HepG2 (cell line): ENCODE measurements at places on chromosomes 5 and 9.

DNA sequence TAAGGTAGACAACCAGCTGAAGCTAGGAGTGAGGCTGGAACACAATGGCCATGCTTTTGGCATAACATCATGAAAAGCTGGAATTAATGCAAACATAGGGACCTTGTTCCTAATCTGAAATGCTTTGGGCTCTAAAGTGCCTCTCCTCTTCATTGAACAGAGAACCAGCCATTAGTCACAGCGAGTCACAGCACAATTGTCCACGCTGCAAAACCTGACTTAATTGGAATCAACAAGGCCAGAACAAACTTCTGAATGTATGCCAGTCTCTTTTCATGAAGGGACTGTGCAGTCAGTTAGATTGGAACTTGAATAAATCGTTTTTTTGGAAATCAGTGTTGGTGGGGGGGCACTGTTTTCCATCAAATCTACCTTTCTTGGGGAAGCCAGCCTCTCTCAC, 96.5 kb downstream of the JAKMIP2 start:
- DNase-seq = no peak

GRCh38 chr5:55633574-55634208, 78.4 kb downstream of the SLC38A9 start:
- no peak for DNase-seq

GRCh38 chr5:44334622-44335021, 54.6 kb downstream of the FGF10 start:
- DNase-seq = no peak

DNA sequence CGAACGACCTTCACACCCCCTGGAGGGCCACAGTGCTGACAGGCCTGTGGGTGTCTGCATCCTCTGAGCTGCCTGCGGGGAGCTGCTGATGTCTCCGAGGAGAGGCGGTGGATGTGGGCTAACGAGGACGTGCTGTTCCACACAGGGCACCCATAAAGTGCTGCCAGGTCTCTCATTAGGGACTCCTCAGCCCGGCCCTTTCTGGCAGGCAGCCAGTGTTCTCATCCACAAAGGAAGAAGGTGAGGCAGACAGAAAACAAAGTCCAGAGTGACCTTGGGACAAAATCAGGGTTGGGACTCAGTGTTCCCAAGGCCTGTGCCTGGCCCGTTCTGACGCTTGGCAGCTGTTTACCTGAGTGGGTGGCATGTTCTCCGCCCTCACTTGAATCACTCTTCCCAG, 29.3 kb downstream of the CARTPT start:
- no peak for DNase-seq

DNA sequence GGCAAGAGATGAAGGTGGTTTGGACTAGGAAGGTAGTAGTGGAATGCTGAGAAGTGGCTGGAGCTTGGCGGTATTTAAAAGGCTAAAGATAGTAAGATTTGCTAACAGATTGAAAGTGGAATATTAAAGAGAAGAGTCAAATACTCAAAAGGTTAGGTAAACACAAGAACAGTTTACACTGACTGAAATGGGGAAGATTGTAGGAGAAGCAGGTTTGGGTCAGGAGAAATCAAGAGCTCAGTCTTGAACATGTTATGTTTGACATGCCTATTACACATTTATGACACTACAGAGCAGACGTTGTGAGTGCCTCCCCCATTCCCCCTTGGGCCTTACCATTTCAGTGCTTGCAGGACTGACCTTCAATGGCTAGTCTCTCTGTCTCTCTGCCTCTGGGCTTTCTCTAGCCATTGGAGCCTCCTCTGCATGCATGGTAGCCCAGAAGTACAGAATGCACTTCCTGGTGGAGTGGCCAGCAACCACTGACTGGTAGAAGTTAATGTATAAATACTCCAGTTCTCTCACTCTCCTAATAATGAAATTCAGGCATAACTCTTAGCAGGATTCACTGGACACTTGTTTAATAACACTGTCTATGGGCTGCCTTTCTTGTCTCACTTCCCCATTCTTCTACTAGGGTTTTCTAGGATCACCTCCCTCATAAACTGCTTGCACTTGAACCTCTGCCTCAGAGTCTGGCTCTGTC, 56.8 kb downstream of the HMGCS1 start:
- DNase-seq = no peak

- no peak for DNase-seq
Observed at GRCh38 chr9:127126971-127127370, 4.5 kb upstream of the ANGPTL2 start.

DNA sequence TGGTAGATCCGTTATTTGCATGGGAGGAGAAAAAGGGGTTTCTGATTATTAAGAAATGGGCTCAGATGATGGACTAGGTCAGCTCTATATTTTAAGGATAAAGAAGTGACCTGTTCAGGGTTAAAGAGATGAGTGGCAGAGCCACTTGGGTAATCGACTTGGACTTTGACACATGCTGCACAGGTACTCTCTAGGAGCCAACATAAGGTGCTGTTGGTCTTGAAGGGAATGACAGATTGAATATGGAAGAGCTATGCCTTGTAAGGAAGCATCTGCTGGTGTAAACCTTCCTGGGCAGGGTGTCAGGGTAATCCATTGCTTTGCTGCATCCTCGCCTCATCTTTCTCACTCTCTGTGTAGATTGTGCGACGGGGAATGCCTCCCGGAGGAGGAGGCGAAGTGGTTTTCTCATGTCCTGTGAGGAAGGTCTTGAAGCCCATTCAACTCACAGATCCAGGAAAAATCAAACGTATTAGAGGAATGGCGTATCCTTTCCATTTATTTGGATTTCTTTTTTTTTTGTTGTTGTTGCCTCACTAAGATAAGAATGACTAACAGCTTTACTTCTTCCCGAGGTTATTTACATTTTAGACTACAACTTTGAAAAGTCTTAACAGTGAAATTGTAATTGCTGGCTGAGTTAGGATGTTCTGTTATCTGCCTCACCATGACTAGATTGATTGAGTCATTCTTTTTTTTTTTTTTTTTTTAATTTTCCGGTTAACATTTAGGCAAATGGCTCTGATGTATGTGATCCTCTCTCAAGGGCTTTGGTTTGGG, 41.2 kb downstream of the RCL1 start:
- no peak for DNase-seq

DNA sequence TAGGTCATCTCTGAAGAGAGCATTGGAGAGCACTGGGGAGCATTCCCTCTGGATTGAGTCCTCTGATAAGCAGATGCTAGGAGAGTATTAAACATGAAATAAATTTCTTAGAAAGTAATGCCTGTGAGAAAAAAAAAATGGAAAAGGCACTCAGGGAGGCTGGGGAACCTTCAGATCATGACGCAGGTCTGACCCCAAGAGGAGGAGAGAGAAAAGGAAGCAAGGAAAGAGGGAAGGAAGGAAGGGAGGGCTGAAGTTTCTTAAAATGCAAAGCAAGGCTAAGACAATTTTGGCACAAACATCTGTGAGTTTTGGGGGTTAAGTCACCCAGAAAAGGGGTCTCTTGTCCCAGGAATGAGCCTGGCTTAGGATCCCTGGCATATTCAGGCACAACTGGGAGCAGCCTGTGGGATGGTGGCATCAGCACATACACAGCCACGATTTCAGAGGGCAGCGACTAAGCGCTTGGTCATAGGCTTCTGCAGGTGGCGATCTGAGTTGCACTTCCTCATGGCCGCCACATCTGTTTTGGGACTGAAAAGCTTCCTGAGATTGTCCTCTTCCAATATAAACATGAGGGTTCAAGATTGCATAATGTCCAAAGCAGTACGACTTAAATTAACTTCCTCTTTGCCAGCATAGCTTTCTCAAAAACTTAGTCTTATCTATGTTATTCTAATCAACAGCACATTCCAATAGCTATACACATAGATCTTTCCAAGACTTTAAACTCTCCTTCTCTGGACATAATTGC, 692.7 kb downstream of the DNAH5 start:
- no peak for DNase-seq

GRCh38 chr9:137902646-137903045, 25.1 kb downstream of the CACNA1B start:
- no peak for DNase-seq

- DNase-seq = no peak
Observed at GRCh38 chr9:94443032-94443722, 111.7 kb upstream of the PCAT7 start.

- no peak for DNase-seq
Observed at GRCh38 chr9:128818839-128819715, 777 bp downstream of the ENDOG start.

- DNase-seq = no peak
Observed at GRCh38 chr9:82234160-82234943, 245.8 kb downstream of the SPATA31D1 start.

DNA sequence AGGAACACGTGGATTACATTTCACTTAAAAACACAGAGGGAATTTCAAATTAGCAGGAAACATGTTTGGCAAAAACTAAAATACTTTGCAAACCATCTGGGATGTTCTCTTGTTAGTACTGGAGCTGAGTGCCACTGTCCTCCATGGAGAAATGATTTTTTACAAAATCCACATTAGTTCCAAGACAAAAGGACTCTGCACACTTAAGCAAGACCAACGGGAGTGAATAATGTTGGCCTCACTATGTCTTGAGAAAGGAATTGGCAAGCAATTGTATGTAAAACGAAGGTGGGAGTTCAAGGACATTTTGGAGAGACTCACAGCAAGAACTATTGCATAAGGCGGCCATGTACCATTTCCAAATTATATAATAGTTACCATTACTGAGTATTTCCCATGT, 547.5 kb downstream of the EBF1 start:
- DNase-seq = no peak

DNA sequence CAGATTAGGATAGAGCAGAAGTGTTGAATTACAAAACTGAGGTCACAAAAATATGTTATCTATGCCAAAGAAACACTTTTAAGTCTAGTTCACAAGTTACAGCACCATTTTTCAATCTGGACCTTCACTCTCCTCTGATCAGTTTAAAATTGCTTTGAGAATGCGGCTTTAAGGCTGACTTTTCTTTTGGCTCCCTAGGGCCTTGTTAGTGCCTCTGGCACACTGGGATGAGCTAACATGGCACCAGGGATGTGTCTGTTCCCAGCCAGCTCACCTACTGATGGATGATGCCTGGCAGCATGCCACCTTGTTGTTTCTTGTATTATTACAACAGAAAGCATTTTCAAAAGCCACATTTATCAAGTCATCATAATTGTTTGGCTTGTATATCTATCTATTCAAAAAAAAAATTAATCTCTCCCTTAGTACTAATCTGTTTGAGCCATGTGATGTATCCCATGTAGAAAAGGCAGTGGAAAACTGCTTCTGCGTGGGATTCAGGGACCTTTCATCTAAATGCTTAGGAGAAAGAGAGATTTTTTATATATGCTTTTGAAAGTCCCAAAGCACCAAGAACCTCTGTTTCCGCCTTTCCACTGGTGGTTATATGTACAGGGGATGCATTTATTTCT, 46.6 kb downstream of the ADAMTSL1 start:
- DNase-seq = no peak

DNA sequence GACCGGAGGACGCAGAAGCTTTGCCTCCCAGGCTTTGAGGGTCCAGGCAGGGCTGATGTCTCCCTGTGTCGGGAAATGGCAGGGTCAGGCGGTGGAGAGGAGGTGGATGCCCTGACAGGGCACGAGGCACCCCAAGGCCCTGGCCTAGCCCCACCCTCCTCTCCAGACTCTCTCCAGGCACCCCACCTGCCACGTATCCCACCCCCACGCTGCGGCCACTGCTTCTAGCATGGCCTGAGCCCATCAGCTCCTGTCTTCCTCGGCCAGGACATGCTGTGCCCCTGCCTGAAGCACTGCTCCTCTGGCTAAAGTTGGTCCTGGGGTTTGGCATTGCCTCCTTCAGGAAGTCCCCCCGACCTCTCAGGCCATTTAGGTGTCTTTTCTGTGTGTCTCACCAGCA, 64.2 kb upstream of the RXRA start:
- DNase-seq = no peak

GRCh38 chr9:85339338-85339737, 402.4 kb downstream of the AGTPBP1 start:
- no peak for DNase-seq

- no peak for DNase-seq
Observed at GRCh38 chr5:132256086-132256782, 1.3 kb upstream of the PDLIM4 start.

DNA sequence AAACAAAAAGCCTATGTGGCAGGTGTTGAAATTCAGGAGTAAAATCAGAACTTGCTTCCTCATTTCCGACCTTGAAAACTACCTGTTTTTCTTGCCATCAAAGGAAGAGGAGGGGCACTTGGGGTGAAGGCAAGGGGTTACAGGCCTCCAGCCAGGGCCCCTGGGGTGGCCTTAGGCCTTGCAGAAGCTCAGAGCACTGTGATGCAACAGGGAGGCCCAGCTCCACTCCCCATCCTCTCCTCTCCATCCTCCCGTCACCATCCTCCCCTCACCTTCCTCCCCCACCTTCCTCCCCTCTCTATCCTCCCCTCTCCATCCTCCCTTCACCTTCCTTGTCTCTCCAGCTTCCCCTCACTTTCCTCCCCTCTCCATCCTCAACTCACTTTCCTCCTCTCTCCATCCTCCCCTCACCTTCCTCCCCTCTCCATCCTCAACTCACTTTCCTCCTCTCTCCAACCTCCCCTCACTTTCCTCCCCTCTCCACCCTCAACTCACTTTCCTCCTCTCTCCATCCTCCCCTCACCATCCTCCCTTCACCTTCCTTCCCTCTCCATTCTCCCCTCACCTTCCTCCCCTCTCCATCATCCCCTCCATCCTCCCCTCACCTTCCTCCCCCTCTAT, 111.6 kb downstream of the WNK2 start:
- DNase-seq = no peak

DNA sequence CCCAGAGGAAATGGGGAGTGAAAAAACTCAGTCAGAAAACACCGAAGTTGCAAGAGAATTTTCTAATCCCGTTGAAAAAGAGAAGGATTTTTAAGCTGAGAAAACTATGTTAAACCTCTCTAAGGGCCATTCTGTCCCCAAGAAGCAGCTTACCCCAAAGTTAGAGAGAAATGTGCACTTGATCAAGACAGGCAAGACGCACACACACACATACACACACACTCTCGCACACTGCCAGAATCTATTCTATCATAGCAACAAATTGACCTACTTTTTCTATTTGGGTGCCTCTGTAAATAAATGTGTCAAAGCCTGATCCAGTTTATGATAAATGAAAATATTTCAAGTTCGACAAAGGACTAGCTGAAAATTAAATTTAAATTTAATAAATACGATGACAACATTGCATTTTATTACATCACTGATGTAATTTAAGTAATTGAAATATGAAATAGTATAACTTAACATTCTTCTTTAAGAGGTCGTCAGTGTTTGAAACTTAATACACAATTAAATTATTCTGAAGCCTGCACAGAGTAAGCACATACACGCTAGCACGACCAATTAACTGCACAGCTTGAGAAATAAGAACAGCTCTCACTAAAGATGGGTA, 5.9 kb downstream of the NFIL3 start:
- DNase-seq = no peak

- no peak for DNase-seq
Observed at GRCh38 chr5:156350256-156350655, 23.3 kb downstream of the SGCD start.

DNA sequence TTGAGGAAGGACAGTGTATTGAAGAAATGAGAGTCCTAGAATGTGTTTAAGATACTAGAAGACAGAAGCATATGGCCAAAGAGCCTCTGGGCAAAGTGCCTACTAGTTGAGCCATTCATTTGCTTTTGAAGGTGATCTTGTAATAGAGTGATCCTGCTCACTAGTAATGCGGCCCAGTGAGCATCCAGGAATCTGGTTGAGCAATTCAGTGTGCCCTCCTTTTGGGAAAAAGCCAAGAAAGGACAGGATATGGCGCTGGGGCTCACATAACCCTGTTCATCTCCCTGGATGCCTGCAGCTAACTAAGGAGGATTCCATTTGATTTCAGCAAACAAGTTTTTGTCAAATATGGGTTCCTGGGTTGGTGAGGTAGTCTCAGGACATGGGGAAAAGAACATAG, 16.3 kb downstream of the ADAM19 start:
- no peak for DNase-seq
